Cortex of kidney (tissue), 1 donor: ENCODE measurements at places on chromosomes 16 and 17.

- no peak for DNase-seq
Measured at GRCh38 chr17:34584805-34585416, 5.5 kb downstream of the TMEM132E start.

DNA sequence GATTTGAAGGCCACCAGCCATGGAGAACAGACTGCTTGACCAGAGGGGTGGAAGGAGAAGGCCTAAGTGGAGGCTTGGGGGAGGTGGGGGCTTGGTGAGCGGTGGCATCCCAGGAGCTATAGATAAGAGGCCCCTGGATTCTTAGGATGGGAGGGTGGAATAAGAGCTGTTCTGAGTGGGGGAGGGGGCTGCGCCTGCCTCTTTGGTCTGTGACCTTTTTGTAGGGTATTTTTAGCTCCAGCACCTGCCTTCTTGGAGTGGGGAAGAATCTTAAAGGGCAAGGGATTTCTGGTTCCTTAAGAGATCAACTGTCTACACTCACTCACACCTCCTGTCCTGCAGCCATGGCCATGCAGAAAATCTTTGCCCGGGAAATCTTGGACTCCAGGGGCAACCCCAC is 567 bp downstream of the ENO3 start:
- no peak for DNase-seq

- no peak for DNase-seq
Measured at GRCh38 chr16:61862221-61863155, 173.8 kb downstream of the CDH8 start.

- no peak for DNase-seq
Measured at GRCh38 chr17:14197586-14197985, 39.1 kb downstream of the CDRT15 start.

- DNase-seq: no peak
Measured at GRCh38 chr17:20191056-20191455, 181.9 kb downstream of the SPECC1 start.

DNA sequence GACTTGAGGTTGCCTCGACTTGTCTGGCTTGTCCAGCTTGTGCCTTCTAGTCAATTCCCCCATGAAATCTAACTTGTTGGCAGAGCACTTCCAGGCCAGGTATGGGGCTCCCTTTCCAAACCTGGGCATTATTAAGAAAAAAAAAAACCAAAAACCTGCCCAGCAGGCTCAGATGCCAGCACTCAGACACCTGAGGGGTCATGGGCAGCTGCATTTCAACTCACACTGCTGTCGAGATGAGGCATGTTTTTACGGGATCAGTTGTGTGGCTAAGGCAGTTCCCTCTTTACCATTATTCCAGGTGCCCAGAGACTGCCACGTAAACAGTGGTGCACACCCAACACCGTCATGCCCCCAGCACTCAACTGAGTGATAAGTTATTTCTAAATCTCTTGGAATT is 17.8 kb downstream of the TMEM11 start:
- no peak for DNase-seq

DNA sequence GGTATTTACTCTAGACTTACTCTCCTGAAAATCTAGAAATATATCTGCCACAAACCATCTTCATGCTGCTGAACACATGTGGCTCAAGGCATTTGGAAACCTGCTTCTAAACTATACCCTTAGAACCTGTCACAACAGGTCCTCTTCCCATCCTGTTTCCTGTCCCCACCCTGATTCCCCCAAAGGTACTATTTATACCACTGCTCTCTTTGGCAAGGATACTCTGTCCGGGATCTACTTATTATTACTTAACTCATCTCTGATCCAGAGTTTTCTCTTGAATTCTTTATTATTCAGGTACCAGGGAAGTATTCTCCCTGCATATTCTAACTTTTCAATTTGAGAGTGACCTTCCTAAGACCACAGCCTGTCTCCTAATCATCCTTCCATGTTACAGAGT is 33.4 kb downstream of the TRAF4 start:
- DNase-seq: no peak

DNA sequence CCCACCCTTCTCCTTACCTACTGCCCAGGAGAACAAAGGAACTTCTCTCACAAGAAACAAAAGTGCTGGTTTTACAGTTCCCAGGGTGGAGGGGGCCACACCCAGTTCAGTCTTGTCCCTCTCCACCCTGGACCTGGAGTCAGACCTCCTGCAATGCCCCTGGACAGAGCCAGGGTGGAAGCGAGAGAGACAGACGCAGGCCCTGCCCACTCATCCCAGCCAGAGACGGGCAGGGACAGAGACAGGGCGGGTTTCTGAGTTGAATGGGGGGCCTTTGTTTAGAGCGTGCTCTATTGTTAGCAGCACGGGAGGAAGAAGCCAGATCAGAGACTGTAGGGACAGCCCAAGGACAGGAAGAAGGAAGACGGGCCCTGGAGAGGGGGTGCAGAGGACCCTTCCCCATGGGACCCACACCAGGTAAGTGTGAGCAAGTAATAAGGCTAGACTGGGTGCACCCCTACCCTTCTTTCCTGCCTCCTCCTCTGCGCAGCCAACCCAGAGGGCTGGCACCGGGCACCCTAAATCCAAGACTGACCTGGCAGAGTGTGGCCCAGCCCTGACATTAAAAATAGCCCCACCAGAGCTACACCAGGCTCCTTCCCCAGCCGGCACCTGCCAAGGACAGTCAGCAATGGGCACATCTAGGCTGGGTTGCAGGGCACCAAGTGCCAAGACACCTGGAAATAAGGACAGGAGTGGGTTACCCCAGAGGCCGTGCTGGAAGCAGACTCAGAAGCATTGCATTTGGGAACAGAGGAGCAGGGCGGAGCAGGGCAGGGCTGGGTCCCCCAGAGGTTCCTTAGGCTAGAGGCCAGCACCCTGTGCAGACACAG is 10.9 kb downstream of the JUP start:
- no peak for DNase-seq

DNA sequence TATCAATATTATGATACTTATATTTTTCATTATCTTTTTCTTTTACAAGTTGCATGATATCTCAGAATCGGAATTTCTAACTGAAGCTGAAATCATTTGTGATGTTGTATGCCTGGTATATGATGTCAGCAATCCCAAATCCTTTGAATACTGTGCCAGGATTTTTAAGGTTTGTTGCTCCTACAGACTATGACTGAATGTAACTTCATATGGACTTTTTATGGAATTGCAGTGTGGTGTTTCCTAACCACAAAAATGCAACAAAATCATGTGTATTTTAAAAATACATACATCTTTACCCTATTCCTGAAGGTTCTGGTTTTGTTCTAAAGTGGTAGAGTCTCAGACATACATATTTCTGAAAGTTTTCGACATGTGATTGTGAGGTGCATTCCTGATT is 58.8 kb upstream of the RHBDL3 start:
- no peak for DNase-seq

DNA sequence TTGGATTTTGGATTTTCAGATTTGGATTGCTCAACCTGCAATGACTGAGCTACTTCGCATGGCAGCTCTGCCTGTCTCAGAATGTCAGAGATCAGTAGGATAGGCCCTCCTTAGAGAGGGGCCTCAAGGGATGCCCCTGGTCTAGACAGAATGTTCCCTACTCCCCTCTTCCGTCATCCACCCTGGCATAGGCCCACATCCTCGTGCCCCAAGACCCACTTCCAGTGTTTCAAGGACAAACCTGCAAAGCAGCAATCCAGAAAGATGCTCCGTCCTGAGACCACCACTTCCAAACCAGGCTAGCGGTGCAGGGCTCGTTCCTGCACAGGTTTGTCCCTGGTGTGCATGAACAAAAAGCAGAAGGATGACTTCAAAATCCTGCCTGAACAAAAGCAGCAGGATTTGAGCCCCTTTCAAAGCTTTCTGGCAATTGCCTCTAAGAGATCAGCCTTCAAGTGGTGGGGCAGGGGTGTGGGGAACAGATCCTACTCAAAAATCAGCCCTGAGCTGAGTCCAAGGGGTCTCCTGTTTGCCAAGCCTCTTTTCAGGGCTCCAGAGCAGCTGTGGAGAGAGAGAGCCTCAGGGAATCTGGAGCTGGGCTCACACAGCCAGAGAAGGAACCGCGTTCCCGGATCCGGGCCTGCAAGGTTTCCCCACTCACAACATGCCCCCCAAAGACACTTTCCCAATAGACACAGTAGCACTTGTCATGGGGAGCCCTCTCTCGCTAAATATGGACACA is 121.1 kb downstream of the SOCS1 start:
- DNase-seq: no peak

DNA sequence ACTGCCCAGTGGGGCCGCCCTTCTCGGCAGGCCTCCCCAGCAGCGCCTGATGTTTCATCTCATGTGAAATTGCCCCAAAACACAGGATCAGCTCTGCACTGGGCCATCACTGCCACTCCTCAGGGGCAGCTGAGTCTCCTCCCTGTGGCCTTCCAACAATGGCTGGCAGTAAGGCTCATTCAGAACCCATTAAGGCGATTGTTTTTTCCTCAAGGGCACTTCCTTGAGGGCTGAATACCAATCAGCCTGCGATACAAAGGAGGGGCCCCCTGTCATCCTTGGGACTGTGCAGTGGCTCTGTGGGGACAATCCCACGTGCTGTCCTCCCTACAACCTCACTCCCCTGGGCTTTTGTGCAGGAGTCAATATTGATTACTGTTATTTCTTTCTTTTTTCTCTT is 47.5 kb downstream of the XYLT1 start:
- DNase-seq: no peak

GRCh38 chr16:17037499-17037898 is 433.3 kb downstream of the XYLT1 start:
- no peak for DNase-seq

GRCh38 chr17:1462164-1463112 is 6.4 kb upstream of the CRK start:
- no peak for DNase-seq

GRCh38 chr16:71880176-71880575 is 3.8 kb downstream of the ZNF821 start:
- DNase-seq: no peak

GRCh38 chr16:78005881-78006280 is 16.5 kb upstream of the CLEC3A start:
- DNase-seq: no peak

GRCh38 chr17:78474614-78475146 is 96.2 kb downstream of the PGS1 start:
- DNase-seq: no peak

DNA sequence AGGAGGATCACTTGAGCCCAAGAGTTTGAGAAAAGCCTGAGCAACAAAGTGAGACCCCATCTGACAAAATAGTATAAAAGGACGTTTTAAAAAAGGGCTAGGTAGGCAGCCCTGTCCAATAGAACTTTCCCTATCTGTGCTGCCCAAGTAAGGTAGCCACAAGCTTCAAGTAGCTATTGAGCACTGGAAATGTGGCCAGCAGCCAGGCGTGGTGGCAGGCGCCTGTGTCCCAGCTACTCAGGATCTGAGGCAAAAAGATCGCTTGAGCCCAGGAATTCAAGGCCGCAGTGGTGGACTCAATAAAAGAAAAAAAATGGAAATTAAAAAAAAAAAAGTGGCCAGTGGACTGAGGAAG is 1.5 kb upstream of the NQO1 start:
- DNase-seq: no peak
